ENCODE measurements at places on chromosomes 3 and 15.

- no peak for DNase-seq
These were observed 614.3 kb downstream of the DIPK2A start for GRCh38 chr3:144585953-144586352.

DNA sequence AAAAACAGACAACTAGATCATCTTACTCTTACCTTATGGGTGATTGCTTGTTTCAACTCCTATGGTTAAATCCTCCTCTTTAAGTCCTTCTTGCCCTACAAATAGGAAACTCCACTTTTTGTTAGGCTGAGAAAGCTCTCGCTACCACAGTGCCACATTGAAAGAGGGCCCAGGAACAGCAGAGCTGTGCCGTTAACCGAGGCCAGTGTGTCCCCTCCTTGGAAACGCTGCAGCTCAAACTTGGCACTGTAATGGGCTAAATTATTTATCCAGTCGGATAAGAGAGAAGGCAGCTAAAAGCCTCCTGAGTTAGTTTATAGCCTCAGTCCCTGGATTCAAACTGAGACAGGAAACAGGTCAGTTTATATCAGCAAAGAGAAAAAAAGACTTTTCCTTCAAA is 46.1 kb downstream of the KBTBD12 start:
- no peak for DNase-seq

DNA sequence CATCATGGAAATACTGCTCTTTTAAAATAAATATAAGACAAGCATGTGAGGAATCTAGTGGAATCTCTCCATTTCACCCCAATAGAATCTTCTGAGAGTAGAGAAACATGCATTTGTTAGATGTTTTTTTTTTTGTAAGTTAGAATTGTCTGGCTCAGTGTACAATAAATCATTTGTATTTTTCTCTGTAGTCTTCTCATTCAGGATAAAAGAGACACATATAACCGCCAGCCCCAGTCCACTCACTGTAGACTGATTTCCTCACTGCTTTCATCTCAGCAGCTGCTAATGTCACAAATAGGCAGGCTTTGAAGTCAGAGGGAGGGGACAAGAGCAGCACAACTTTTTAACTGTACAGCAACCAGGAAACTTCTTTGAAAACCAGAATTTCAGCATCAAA is 140.2 kb upstream of the RBMS3 start:
- DNase-seq, result no peak

DNA sequence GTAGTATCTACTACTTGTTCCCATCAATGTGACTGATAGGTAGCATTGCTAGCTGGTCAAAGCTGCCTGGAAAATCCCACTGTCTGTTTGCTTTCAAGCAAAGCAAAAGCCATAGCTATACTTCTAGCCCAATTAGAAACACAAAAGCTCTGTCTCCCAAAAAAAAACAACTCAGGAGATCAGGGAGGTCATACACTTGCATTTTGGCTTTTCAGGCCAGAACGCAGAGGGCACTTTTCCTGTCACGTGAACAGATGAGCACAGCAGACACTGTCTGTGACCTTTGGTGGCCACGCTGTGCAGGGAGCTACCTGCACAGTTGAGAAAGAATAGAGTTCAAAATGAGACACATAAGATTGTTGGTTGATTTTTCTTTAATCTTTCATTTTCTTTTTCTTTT is 441.7 kb upstream of the PDZRN3 start:
- no peak for DNase-seq

GRCh38 chr3:146544929-146545528 is 622 bp upstream of the PLSCR1 start:
- DNase-seq, result no peak

- no peak for DNase-seq
These were observed 17.5 kb upstream of the POC1A start for GRCh38 chr3:52171514-52172261.

- DNase-seq, result no peak
These were observed 63.0 kb downstream of the CYP11A1 start for GRCh38 chr15:74304431-74304830.

GRCh38 chr3:155989536-155989935 is 119.1 kb downstream of the GMPS start:
- no peak for DNase-seq

GRCh38 chr15:68209735-68210408 is 4.7 kb upstream of the CALML4 start:
- no peak for DNase-seq

DNA sequence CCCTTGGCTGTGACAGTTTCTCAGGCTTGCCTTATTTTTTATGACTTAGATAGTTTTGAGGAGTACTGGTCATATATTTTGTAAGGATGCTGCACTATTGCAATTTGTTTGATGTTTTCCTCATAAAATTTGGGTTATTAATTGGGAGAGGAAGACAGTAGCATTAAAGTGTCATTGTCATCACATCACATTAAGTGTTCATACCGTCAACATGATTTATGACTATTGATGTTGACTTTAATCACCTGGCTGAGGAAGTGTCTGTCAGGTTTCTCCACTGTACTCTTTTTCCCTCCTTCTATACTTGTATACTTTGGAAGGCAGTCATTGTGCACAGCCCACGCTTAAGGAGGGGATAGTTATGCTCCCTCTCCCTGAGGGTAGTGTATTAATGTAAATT is 26.9 kb downstream of the TRIM69 start:
- no peak for DNase-seq

Data from NCI-H2029 (cell line).